ENCODE measurements at places on chromosomes 3 and 15. TPM values are rescaled to one million over a fixed set of nuclear protein-coding genes. Genes with fewer than 3 reads are reported as not detected.

Gene TMEM45A
- total RNA-seq = 13.7 TPM

Gene ANKUB1
- not detected for total RNA-seq

Gene CTXN2
- not detected for total RNA-seq

Gene ARHGEF3
- total RNA-seq = 21.8 TPM

Gene POC1A
- 10.0 TPM for total RNA-seq

Gene KIF9
- 11.0 TPM for total RNA-seq

Gene TMEM207
- not detected for total RNA-seq

GRCh38 chr3:10474847-10475246 is 30.5 kb downstream of the ATP2B2 start:
- no peak for DNase-seq

GRCh38 chr3:178750639-178751300 is 214.5 kb downstream of the KCNMB2 start:
- DNase-seq = no peak

DNA sequence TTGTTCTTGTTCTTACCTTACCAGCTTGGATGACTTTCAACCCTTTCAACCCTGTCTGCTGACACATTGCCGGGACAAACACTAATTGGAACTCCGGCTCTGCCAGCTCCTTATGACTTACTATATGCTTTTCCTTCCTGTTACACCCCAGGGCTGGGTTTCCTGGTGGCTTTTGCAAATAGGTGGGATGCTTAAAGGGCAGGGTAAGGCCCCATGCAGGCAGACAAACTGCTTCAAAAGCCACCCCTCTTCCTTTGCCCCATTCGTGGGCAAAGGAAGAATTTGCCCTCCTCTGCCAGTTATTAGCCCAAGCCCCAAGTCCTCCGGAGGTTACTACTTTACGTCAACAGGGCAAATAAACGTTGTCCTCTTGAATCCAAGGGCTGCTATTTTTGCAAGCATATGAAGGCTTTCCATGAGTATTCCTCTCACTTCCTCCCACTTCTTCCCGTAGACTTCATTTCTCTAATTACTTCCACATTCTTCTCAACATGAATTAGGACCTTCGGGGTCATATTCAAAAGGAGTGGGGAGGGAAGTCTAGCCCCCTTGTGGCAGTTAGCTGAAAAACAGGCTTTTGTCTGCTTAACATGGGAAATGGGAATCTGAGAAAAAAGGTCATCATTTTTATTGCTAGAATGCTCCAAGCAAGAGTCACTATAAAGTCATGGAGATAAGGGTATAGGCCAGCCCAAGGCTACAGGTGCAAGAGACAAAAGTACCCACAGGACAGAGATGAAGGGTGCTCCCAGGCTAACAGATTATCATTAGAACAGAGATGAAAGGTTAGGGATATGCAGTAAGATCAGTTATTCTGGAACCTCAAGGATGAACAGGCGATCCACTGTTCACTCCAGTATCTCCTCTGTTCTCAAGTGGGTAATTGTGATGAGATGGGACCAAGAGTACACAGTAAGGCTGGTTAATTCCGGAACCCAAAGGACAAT is 56.3 kb upstream of the FSTL1 start:
- peak; percentile 78 for DNase-seq

GRCh38 chr3:19256313-19256712 is 108.0 kb downstream of the KCNH8 start:
- DNase-seq = no peak

GRCh38 chr3:170360916-170361315 is 3.4 kb downstream of the SKIL start:
- DNase-seq = no peak

GRCh38 chr15:40064231-40064894 is 25.4 kb upstream of the SRP14 start:
- DNase-seq = no peak

- DNase-seq = no peak
Measured at GRCh38 chr3:55891106-55891505, 404.0 kb upstream of the WNT5A start.

GRCh38 chr3:88263417-88264100 is 113.8 kb downstream of the C3orf38 start:
- DNase-seq = no peak

DNA sequence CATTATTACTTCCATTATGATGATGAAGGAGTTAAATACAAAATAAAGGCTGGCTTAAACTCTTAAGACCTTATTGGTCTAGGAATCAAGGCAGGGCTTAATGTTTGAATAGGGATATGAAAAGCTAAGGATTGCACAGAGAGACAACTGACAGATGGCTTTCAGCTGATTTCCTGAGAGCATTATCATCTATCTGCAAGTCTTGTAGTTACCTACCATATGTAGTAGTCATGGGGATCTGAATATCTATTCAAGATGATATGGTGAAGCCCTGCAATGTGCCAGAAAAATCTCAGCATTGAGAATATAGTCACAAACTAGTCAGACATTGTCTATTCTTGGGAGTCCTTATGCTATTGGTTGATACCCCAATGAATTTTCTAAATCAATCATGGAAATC is 47.5 kb upstream of the CHMP2B start:
- no peak for DNase-seq

DNA sequence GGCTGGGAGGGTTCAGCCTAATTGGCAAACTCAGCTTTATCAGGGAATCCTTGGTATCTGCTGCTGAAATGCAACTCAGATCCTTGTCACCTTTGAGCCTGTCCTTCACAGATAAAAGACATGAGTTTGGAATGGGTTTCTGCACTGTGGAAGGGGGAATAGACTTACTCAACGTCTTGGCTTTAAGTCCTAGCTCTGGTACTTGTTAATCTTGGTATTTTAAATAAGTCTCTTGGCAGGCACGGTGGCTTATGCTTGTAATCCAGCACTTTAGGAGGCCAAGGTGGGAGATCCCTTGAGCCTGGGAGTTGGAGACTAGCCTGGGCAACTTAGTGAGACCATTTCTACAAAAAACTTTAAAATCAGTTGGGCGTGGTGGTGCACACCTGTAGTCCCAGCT is 55.1 kb upstream of the ATOSA start:
- DNase-seq = peak; percentile 72

- peak; percentile 43 for DNase-seq
Measured at GRCh38 chr3:194443901-194444300, 42.9 kb downstream of the ATP13A3 start.

DNA sequence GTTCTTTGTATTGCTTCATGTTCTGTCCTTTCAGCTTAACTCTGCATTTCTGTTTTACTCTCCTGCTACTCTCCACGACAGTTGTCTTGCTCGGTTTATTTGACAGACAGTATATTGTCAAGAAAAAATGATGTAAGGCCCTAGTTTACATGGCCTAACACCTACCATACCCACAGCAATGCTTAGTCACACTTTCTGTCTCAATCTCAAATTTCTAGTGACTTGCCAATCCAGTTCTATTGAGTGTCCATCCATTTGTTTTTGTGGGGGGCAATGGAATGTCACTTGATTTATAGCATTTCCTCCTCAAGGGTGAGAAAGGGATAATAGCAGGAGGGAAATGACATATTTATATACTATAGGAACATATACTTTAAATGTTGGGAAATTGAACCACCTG is 676.2 kb downstream of the NAALADL2 start:
- DNase-seq = no peak

- DNase-seq = no peak
Measured at GRCh38 chr3:71153713-71154112, 429.8 kb downstream of the FOXP1 start.

GRCh38 chr15:66705277-66706146 is 3.5 kb downstream of the SMAD6 start:
- no peak for DNase-seq

DNA sequence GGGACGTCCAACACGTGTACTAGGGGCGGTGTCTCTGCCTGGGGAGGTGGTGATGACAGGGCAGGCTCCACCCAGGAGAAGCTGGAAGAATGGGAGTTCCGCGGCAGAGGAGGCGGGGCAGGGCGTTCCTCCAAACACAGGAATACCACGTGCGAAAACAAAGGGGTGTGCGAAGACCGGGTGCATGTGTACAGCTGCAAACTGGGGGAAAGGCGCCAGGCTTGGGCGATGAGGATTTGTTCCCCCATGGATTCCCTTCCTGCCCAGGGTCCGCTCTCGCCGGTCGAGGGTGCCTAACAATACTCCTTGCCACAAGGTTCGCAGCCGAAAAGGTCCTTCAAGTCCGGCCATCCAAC is 500 bp upstream of the ZSCAN2 start:
- peak; percentile 82 for DNase-seq

DNA sequence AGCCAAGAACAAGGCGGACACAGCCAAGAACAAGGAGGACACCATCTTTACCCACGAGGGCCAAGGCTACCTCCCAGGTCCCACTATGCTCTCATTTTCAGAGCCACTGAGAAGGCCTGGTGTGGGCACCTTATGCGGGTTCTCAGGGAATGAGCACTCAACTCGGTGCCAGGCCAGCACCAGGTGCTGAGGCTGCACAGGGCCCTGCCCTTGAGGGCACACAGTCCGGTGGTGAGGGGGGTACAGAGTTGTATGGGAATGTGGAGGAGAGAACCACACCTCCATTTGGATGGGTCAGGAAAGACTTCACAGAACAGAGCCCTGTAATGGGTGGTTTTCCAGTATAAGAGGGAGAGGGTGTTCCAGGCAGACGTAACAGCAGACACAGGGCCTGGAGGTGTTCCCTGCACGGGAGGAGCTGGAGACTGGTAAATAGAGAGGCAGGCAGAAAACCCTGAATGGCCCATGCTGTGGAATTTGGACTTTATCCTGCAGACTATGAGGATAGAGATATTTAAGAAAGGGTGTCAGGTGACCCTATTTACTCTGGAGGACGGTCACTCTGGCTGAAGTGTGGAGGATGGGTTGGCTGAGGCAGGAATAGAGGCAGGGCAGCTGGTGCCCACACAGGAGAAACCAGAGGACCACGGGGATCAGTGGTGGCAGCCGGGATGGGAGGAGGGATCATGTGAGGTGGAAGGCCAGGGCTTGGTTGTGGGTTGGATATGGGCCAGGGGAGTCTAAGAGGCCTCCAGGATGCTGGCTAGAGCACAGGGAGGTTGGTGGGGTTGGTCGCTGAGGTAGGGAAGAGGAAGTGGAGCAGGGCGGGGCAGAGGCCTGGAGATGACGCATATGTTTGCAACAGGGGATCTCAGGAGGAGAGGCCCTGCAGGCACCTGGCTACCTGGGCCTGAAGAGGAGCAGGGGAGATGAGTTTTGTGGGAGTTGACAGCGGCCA is 34.6 kb downstream of the CRABP1 start:
- no peak for DNase-seq

- no peak for DNase-seq
Measured at GRCh38 chr3:1783995-1784394, 314.7 kb upstream of the CNTN4 start.

DNA sequence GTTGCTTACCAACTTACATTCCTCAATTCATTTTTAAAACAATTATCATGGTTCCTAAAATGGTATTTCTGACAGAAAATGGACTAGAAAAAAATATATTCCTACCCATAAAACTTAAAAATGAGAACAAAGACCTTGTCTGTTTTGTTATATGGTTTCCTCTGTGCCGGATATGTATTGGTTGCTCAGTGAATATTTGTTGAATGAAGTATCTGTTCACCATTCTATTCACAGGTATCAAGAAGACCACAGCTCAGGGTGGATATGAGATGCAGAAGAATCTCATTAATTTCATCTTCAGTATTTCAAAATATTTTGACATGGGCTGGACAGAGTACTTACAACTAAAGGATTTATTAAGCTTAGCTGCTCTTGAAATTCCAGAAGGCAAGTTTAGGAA is 58.1 kb downstream of the TUSC7 start:
- no peak for DNase-seq

GRCh38 chr3:150877303-150877702 is 27.9 kb downstream of the MINDY4B start:
- DNase-seq = no peak

GRCh38 chr3:129417326-129417725 is 11.1 kb downstream of the EFCAB12 start:
- DNase-seq = peak; percentile 84

DNA sequence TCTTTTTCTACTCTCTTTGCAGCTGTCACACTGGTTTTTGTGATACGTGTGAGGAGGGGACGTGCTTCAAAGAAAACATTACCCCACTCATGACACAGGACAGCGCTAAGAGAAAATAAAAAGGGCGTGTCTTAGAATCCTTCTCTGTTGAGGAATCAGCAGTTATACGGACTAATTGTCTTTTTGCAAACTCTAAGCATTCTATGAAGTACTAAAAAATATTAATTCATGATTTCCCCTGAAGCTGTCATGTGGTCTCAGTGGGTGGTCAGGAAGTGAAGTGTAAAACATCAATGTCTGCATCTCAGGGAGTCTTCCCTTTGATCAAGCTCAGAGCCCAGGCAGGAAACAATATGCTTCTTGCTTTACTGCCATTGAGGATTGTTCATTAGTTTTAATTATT is 117.5 kb upstream of the CRBN start:
- DNase-seq = no peak

DNA sequence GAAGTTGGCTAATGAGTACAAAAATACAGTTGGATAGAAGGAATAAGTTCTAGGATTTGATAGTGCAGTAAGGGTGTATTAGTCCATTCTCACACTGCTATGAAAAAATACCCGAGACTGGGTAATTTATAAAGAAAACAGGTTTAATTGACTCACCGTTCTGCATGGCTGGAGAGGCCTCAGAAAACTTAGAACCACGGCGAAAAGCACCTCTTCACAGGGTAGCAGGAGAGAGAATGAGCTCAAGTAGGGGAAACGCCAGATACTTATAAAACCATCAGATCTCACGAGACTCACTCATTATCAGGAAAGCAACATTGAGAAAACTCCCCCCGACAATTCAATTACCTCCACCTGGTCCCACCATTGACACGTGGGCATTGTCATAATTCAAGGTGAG is 483.3 kb downstream of the TUSC7 start:
- no peak for DNase-seq

DNA sequence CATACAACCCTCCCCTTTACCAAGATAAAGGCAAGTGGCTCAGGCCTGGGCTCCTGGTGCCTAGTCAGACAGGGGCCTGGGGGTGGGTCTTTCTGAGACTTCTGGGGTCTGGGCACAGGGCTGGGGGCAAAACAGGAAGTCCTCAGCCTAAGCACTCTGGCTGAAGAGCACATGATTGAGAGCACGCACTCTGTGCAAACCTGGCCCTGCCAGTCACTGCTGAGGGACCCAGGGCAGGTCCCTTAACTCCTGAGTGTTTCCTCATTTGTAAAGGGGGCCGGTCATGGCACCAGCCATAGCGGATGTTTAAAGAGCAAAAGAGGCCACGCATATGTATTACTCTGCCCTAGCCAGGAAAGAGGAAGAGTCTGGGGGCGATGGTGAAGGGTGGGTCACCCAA is 16.0 kb downstream of the TKT start:
- DNase-seq = no peak

All from fibroblast of the aortic adventitia (primary cell).